Uterus (tissue), 4 donors: ENCODE measurements at places on chromosomes 2 and 18.

GRCh38 chr2:101690547-101691152, 6.9 kb upstream of the MAP4K4 start:
- DNase-seq, result no peak
- H3K4me3 ChIP-seq, result no peak overlapping the region
- no peaks in the 10 kb centered on the region for H3K4me1 ChIP-seq
- H3K27me3 ChIP-seq, result no peaks in the 10 kb centered on the region

DNA sequence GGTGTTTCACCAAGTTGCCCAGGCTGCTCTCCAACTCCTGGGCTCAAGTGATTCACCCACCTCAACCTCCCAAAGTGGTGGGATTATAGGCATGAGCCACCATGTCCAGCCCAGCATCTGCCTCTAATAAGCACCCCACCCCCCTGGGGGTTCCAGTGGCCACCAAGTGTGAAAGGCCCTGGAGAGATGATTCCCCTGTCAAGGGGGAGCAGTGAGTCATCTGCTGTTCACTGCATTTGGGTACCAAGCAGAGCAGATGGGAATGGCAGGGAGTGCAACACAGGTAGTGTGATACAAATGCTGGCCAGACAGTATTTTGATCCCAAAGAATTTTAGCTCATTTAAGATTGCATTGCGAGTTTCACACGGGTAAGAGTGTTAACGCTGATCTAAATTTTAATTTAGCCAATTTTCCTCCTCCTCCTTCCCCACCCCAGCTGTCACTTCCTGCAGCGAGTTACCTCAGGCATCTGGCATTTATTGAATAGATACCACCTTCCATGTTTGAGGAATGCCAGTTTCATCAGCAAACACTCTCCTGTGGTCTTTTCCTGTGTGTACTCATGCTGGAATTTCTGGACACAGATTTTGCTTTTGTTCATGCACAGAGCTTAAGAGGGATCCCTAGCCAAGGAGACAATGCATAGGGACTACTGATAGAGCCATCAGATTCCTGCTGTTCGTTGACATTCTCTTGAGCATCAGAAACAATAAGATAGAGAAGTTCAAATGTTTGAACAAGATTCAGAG, 32.4 kb upstream of the NCK2 start:
- DNase-seq, result no peak
- H3K27me3 ChIP-seq, result no peaks in the 10 kb centered on the region
- no peak overlapping the region for H3K27ac ChIP-seq
- no peaks in the 10 kb centered on the region for H3K4me1 ChIP-seq

DNA sequence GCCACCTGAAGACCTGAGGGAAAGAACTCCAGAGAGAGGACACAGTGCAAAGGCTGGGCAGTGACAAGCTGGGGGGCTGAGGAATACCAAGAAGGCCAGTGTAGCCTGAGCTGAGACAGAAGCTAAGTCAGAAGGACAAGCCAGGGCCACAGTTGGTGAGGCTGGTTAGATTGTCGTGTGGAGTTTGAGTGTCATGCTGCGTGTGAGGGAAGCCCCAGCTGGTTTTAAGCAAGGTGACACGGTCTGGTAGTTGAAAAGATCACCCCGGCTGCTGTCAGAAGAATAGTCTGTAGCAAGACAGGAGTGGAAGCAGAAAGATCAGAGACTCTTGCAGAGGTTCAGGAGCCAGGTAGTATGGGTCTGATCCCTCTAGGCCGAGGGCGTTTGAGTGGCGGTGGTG, 50.6 kb upstream of the RMDN2 start:
- H3K36me3 ChIP-seq, result no peaks in the 10 kb centered on the region
- H3K27me3 ChIP-seq, result no peaks in the 10 kb centered on the region
- peak overlapping the region; percentile 74 for H3K27ac ChIP-seq
- H3K4me3 ChIP-seq, result no peak overlapping the region
- no peak for DNase-seq

- no peak overlapping the region for H3K27ac ChIP-seq
- H3K4me3 ChIP-seq, result no peak overlapping the region
- H3K36me3 ChIP-seq, result no peaks in the 10 kb centered on the region
- no peaks in the 10 kb centered on the region for H3K27me3 ChIP-seq
- no peak for DNase-seq
- no peaks in the 10 kb centered on the region for H3K4me1 ChIP-seq
Observed at GRCh38 chr2:205975082-205975949, 110.7 kb downstream of the INO80D start.
